ENCODE measurements at places on chromosomes 6 and 20. TPM values are rescaled to one million over a fixed set of nuclear protein-coding genes. Genes with fewer than 3 reads are reported as not detected.

Gene PDE7B
- 0.44 TPM for total RNA-seq

Gene ARMC2
- total RNA-seq = 9.4 TPM

Gene TRAPPC3L
- not detected for total RNA-seq

Gene FNDC11
- total RNA-seq = 0.13 TPM

DNA sequence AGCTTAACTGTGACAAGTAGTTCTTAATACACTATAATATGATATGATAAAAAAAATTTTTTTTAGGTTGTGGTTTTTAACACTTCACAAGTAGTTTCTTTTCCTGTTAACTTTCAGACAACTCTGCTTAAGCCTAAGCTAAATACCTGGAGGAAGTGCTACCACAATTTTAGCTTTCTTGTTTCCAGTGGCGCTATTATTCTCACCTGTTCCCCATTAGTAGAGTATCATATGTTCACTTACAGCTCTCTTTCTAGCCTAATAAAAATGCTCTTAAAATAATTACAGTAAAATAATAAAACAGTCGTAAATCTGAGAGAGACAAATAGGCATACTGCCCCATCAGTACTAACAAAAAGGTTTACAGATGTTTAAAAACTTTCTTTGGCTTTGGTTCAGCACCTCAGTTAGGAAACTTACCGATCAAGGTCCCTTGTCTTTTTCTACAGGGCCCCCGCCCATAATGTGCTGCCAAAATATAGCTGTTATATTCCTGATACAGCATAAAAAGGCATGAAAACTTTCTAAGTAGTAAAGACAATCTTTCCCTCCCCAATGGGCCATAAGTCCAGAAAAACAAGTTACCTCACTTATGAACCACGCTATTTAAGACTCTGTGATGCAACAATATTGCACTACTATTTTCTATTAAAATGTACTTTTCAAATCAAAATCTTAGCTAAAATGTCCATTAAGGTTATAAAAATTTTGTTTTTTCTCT is 57.9 kb downstream of the SESN1 start:
- no peak for DNase-seq

- no peak for DNase-seq
These were observed 12.2 kb upstream of the TRPC4AP start for GRCh38 chr20:35104685-35105295.

GRCh38 chr20:19473922-19474286 is 261.5 kb downstream of the SLC24A3 start:
- no peak for DNase-seq

DNA sequence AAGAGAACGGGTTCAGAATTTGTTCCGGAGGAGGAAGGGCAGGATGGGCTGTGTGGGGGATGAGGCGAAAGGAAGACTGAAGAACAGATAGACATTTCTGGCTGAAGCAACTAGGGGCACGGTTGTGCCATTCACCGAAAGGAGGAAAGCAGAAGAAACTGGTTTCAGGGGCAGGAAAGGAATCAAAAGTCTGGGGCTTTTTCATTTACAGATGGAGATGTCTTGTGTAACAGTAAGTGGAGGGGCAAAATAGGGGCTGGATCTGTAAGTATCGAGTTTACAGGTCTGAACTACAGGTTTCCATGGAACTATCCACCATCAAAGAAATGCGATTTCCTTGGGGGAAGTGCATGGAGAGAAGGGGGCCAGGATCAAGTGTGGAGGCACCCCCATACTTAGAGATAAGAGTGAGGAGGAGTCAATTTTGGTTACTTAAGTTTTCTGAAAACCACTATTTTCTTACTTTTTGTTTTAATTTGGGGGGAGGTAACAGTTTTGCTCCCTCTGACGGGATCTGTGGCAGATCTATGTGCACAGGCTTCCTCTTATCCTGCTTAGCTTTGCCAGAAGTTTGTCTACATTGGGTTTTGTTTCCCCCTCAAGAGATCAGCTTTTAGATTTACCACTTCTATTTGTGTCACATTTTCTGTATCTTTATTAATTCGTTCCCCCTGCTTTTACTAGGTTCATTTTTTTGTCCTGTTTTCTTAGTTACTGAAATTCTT is 120.1 kb downstream of the SLC23A2 start:
- no peak for DNase-seq

DNA sequence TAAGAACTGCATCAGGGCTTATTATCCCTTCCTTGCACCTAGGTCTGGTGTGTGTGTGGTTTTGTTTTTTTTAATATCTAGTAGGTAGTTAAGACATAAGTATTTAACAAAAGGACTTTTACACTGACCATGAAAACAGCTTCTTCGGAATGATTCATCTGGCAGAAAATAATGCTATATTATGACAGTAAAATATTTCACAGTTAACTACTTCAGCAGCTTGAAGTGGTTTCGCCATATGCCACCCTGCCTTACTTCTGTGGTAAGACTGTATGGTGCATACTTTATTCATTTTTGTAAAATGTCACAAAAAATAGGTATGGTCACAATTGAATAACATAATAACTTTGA is 858 bp upstream of the PTPRK start:
- DNase-seq = no peak

DNA sequence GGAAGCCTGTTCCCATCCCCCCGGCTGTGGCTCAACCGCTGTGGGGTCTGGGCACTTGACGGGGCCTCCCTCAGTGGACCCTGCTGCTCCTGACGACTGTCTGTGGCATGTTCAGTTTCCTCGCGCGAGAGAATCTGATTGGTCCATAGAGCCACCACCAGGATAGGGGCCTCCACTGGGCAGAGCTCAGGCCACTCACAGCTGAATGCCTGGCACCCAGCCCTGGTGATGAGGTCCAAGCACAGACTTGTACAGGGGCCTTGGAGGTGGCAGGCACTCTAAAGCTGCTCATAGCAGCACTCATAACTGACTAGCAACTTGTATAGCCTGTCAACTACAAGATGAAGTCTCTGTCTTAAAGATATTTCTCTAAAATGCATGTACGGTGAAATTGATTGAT is 368.1 kb downstream of the NRN1 start:
- DNase-seq = no peak

DNA sequence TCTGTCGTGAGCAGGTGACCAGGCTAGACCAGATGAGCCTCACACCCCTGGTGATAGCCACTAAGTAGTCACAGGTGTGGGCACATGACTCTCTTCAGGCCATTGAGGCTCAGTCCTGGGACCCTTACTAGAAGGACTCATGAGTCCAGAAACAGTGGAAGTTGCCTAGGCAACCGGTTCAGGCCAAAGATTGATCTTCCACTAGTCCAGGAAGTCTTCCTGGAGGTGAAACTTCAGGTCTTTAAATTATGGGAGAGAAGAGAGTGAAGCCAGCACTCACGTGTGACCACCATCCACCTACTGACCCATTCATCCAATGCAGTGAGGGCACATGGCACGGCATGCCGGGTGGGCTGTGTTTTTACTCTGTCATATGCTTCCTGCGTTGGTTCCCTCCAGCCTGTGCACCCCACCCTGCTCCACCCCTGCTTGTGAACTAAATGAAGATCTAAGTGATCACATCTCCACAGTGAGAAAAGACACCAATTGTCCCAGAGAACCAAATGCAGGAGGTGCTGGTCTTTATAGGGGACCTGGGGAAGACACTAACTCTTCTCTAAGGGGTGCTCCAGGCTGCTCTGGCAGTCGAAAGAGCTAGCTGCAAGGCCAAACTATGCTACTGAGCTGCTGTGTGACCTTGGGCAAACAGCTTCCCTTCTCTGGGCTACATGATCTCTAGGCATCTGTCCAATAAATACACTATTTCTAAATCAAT is 12.5 kb upstream of the STX16 start:
- no peak for DNase-seq

DNA sequence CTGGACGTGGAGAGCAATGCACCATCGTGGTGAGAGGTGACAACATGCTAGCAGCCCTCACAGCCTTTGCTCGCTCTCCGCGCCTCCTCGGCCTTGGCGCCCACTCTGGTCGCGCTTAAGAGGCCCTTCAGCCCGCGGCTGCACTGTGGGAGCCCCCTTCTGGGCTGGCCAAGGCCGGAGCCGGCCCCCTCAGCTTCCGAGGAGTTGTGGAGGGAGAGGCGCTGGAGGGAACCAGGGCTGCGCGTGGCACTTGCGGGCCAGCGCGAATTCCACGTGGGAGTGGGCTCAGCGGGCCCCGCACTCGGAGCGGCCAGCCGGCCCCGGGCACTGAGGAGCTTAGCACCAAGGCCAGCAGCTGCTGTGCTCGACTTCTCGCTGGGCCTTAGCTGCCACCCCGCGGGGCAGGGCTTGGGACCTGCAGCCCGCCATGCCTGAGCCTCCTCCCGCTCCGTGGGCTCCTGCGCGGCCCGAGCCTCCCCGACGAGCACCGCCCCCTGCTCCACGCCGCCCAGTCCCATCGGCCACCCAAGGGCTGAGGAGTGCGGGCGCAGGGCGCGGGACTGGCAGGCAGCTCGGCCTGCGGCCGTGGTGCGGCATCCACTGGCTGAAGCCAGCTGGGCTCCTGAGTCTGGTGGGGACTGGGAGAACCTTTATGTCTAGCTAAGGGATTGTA is 3.8 kb downstream of the GPX6 start:
- DNase-seq = no peak

DNA sequence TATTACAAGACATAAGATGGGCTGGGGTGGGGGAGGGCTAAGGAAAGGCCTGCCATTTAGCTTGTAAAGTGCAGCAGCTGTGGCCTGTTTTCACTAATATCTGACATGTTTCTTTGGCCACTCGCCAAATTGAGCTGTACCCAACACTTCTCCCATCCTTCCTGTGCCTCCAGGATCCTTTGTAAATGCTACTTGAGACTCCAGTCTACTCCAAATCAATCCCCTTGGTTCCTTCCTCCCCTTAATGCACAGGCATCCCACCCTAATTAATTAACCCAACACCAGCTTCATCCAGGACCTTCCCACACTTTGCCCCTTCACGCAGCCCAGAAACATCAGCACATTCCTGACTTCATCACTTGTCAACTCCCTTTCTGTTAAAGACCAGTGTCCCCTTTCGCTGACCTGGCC is 55.0 kb upstream of the TCF21 start:
- DNase-seq = no peak

GRCh38 chr20:50982363-50982762 is 23.7 kb downstream of the MOCS3 start:
- DNase-seq = no peak

GRCh38 chr20:58990651-58991445 is 9.8 kb downstream of the NELFCD start:
- no peak for DNase-seq

DNA sequence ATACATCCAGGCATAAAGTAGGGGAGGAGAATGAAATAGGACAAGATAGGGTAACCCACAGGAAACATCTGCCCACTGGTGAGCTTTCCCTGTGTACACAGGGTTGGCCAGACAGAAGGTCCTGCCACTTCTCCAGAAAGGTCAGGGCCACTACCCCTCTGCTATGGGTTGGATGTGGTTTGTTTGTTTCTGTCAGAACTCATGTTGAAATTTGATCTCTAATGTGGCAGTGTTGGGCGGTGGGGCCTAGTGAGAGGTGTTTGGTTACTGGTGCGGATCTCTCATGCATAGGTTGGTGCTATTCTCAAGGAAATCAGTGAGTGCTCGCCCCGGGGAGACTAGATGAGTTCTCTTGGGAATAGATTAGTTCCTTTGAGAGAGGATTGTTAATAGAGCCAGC is 15.6 kb upstream of the MAS1 start:
- DNase-seq = no peak

DNA sequence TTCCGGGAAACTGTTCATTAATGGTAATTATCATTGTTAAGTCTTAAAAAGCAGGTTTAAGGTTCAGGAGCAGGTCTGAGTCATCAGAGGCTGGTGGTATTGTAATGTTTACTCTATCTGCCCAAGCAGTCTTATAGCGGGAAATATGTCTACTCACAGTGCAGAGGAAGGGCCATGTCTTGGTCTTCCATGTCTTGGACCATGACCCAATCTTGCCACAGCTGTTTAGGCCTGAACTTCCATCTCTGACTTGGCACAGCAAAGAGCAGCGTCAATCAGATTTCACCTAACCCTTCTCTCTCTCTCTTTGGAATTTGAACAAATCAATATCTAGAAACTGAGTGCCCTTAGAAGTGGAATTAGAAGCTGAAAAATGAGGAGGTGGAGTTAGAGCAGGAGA is 25.8 kb downstream of the SLC2A12 start:
- no peak for DNase-seq

DNA sequence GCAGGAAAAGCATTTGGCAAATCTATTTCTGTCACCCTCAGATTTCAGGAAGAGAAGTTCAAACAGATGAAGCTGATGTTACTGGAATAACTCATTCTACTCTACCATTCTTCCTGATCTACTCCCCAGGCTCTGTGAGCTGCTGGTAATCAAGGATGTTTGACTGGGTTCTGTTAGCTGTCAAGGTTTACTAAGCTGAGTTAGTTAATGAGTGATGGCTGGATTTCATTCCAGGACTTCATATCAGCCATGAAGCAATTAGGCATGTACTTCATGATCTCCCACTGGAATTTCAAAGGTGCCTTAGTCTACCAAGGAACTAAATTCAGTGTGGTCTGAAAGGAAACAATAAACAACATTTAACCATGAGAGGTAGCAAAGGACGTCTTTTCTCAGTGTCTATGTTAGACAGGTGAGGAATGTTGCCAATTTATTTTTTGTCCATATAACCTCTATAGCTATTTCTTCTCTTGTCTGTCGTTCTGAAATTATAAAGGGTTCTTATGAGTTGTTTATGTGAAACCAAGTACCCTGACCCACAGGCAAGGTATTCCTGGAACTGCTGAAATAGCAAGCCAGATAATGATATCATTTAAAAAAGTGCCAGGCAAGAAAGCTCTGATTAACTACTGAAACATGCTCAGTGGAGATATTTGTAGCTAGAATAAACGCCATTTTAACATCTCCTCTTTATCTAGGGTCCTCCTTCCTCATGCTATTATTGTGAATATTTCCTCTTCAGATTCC is 112.9 kb downstream of the BACH2 start:
- no peak for DNase-seq

GRCh38 chr6:6460416-6460815 is 128.1 kb upstream of the LY86 start:
- DNase-seq = no peak

- DNase-seq = no peak
These were observed 80.0 kb upstream of the FUT9 start for GRCh38 chr6:95935736-95936135.

DNA sequence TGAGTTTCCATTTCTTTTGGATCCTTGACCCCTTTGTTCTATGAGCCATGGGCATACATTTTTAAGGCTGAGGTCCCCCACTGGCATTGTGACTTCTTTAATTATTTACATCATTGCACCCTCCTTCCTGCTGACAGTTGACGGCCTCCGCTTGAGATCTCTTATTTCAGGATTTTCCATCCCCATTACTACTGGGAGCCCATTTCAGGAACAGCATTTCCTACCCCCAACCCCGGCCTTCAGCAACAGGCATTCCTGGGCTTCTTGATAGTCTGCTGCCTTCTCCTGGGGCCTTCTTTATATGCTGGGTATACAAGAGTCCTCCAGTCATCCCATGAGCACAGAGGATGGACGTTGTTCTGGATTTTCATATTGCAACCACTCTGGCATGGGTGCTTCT is 3.8 kb downstream of the ULBP1 start:
- no peak for DNase-seq
